Activated gamma-delta T cell treated with anti-CD3 and anti-CD28 coated beads, Interleukin-2, amount 50 U/mL, for 16 hours (primary cell): ENCODE measurements at places on chromosomes 1 and 21.

- DNase-seq = no peak
Measured at GRCh38 chr1:156549831-156550230, 22.5 kb downstream of the IQGAP3 start.

DNA sequence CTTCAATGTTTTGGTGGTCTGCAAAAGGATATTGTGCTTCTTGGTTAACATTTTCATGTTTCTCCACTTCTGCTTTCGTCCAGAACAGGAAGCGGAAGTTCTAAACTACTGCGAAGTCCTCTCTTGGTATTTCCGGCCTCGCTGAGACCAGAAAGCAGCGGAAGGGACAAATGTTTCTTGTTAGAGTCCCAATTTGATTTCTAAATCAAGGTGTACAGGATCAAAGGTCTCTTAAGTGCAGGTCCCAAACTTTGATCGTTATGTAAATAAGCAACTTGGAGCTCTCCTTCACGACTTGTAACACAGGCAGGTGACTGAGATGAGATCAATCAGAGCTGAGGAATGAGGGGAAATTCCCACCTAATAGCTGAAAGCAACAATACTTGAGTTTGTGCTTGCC is 40.1 kb upstream of the HMCN1 start:
- no peak for DNase-seq

- no peak for DNase-seq
Measured at GRCh38 chr1:246591504-246591903, 25.2 kb downstream of the CNST start.

DNA sequence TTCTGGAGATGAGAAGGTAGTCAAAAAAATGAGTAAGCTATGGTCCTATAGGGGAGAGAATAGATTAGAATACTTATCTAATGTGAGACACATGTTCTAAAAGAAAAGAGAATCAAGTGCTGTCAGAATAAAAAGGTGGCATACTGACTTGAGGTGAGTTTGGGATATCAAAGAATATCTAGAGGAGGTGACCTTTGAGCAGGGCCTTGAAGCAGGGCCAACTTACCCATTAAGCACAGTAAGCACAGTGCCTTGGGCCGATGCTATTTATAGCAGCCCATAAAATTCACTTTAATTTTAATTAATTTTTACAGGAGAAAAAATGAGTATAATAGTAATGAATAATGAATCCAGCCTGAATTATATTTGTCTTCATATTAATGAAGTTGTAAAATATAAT is 92.2 kb downstream of the XPR1 start:
- no peak for DNase-seq

DNA sequence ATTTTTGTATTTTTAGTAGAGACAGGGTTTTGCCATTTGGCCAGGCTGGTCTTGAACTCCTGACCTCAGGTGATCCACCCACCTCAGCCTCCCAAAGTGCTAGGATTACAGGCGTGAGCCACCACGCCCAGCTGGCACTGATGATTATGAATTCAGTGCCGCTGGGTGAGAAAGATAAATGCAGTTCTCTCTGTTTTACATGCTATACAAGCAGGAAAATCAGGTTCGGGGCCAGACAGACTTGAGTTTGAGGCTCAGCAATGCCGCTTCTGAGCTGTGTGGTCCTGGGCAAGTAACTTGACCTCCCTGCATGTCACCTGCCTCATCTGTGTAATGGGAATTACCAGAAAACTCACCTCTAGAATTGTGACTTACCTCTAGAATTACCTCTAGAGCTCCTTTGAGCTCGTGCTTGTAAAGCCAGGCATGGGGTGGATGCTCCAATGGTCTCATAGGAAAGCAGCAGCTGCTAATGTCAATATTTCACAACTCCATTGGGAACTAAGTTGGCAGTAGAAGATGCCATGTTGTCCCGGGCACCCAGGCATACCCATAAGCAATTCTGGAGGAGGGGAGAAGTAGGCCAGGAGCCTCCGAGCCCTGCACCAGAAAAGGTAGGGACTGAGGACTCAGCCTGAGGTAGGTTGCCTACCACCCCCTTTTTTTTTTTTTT is 119.8 kb upstream of the SLC25A33 start:
- DNase-seq = no peak

GRCh38 chr1:221868593-221869303 is 126.9 kb upstream of the DUSP10 start:
- no peak for DNase-seq

GRCh38 chr1:39988618-39989343 is 33.8 kb downstream of the MFSD2A start:
- no peak for DNase-seq

DNA sequence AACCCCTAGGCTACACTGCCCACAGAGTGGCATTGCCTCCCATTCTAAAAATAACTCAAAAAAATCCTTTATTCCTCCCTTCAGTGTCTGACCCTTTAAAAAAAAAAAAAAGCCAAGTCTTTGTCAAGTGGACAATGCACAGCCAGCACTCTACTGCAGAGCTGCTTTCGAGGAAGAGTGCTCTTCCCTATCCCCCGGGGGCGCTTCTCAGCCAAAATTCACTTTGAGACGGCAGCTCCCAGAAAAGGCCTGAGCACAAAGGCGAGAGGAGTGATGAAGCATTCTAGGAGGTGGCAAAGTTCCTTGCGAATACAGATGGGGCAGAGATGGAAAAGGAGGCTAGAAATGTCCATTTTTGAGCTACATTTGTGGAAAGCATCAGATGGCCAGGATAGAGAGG is 23.3 kb downstream of the EPHA10 start:
- no peak for DNase-seq

DNA sequence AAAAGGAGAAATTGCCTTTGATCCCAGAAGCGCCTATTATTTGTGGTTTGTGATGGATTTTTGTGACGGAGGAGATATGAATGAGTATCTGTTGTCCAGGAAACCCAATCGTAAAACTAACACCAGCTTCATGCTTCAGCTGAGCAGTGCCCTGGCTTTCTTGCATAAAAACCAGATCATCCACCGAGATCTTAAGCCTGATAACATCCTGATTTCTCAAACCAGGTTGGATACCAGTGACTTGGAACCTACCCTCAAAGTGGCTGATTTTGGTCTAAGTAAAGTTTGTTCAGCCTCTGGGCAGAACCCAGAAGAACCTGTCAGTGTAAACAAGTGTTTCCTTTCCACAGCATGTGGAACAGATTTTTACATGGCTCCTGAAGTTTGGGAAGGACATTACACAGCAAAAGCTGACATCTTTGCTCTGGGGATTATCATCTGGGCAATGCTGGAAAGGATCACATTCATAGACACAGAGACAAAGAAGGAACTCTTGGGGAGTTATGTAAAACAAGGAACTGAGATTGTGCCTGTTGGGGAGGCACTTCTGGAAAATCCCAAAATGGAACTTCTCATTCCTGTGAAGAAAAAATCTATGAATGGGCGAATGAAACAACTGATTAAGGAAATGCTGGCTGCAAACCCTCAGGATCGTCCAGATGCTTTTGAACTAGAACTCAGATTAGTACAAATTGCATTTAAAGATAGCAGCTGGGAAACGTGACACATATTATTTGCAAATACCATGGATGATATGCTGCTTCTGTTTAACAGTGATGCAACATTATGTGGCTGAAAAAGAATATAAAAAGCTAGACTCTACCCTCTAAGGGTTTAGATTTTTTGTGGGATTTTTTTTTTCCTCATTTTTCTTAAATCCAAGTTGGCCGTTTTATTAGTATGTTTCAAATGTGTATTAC is 10.5 kb downstream of the PDIK1L start:
- DNase-seq = no peak

- no peak for DNase-seq
Measured at GRCh38 chr1:192493584-192493983, 82.0 kb upstream of the RGS1 start.

GRCh38 chr1:158310623-158311022 is 20.7 kb downstream of the CD1B start:
- DNase-seq = no peak

- no peak for DNase-seq
Measured at GRCh38 chr1:219099307-219099706, 74.4 kb upstream of the LYPLAL1 start.

GRCh38 chr1:93399781-93400180 is 48.1 kb upstream of the FNBP1L start:
- DNase-seq = no peak

DNA sequence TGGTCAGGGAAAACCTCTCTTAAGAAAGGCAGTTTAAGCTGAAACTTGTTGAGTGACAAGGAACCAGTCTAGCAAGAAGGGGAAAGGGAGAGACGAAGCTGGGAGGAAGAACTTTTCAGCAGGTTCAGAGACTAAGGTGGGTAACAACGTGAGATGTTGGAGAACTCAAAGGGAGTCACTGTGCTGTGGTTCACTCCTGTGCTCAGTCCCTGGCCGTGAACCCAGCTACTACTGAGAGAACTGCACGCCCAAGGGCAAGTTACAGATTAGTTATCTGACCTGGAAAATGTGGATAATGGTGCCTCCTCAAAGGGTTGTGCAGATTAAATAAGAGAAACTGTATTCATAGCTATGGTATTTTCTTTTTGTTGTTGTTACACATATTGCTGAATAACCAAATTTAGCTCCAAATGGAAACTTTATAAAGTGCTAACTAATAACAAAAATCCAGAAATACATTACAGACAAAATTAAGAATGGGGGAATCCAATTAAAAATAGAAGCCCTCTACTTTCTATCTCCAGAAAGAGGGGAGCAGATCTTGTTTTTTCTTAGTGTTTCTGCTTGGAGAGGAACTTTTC is 2.9 kb downstream of the ZBTB40 start:
- DNase-seq = no peak

DNA sequence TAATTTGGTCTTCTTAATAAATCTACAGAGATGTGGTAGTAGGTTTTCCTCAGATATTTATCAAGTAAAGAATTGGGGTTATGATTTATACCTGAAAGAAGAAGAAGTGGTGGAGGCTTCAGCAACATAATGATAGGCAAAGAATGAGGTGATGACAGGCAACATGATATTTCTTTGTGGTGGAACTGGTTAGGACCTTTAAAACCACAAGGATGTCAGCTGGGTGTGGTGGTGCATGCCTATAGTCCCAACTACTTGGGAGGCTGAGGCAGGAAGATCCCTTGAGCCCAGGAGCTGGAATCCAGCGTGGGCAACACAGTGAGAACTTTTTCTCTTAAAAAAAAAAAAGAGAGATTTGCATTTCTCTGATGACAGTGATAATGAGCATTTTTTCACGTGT is 34.1 kb upstream of the COL11A1 start:
- no peak for DNase-seq

- no peak for DNase-seq
Measured at GRCh38 chr1:30609336-30609998, 113.9 kb downstream of the MATN1 start.
